Metanephros (tissue), 2 donors: ENCODE measurements at places on chromosomes 13 and 19. TPM values are rescaled to one million over a fixed set of nuclear protein-coding genes. Genes with fewer than 3 reads are reported as not detected.

Gene RASIP1
- 23.2 TPM for total RNA-seq

Gene ELSPBP1
- total RNA-seq = not detected

Gene FUT3
- total RNA-seq = 0.41 TPM

Gene OLFM2
- 22.2 TPM for total RNA-seq

Gene DPF1
- 0.64 TPM for total RNA-seq

Gene ZNF700
- 15.2 TPM for total RNA-seq

Gene ICAM5
- total RNA-seq = 2.2 TPM

Gene COX6B2
- total RNA-seq = 0.12 TPM

Gene CABP5
- not detected for total RNA-seq

Gene ZNF99
- total RNA-seq = 0.82 TPM

Gene MBD3L2B
- total RNA-seq = not detected

Gene ZNF799
- total RNA-seq = 6.0 TPM

Gene SERTM1
- total RNA-seq = 0.18 TPM

Gene C5AR2
- total RNA-seq = 2.3 TPM

Gene CLEC17A
- total RNA-seq = 1.3 TPM

Gene SELENOW
- total RNA-seq = 172 TPM

Gene ZNF813
- total RNA-seq = 5.5 TPM

Gene TYROBP
- 24.3 TPM for total RNA-seq

Gene KLK4
- not detected for total RNA-seq

Gene FCAR
- total RNA-seq = 14.2 TPM

Gene SYT3
- 0.76 TPM for total RNA-seq

Gene ALKBH6
- total RNA-seq = 10.3 TPM

Gene APC2
- 1.7 TPM for total RNA-seq

Gene HSPB6
- 51.6 TPM for total RNA-seq

Gene ZNF723
- not detected for total RNA-seq

Gene POU2F2
- total RNA-seq = 0.70 TPM

Gene DENND1C
- 2.2 TPM for total RNA-seq

Gene ARL11
- 1.1 TPM for total RNA-seq

Gene ZNF628
- total RNA-seq = 5.6 TPM

Gene RFPL4A
- not detected for total RNA-seq

Gene ZNF724
- 10.0 TPM for total RNA-seq

Gene RGS9BP
- 1.9 TPM for total RNA-seq

Gene ZNF534
- total RNA-seq = 0.47 TPM

Gene ZNF415
- 14.3 TPM for total RNA-seq

Gene CA11
- total RNA-seq = 3.5 TPM

Gene CAPN12
- 12.4 TPM for total RNA-seq

Gene SYNE4
- total RNA-seq = 7.4 TPM
